Neuronal stem cell (in vitro differentiated cells): ENCODE measurements at places on chromosomes 3 and 15.

GRCh38 chr3:105862217-105862616 is 6.6 kb downstream of the CBLB start:
- DNase-seq: no peak

GRCh38 chr15:52295421-52296001 is at the start of gene MYO5C:
Gene MYO5C (minus strand): TSS chr15:52295804. CDS start chr15:52295636, 168 bp downstream.
- DNase-seq: peak; percentile 52

- no peak for DNase-seq
Measured at GRCh38 chr15:42010434-42010833, 10.4 kb downstream of the PLA2G4E start.

GRCh38 chr3:82509106-82509842 is 747.8 kb upstream of the GBE1 start:
- no peak for DNase-seq

DNA sequence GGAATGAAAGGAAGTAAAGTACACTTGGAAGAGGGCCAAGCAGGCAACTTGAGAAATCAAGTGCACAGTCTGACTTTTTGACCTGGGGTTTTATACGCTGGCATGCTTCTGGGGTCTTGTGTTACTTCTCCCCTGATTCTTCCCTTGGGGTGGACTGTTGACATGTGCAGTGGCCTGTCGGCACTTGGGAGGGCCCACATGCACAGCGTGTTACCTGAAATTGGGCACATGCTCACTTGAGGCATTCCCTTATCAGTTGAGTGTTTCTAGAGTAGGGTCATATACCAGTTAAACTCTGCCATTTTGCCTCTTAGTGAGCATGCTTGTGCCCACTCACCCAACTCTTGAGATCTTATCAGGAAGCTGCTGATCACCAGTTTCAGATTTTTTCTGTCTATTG is 329.1 kb upstream of the SOX2 start:
- no peak for DNase-seq

DNA sequence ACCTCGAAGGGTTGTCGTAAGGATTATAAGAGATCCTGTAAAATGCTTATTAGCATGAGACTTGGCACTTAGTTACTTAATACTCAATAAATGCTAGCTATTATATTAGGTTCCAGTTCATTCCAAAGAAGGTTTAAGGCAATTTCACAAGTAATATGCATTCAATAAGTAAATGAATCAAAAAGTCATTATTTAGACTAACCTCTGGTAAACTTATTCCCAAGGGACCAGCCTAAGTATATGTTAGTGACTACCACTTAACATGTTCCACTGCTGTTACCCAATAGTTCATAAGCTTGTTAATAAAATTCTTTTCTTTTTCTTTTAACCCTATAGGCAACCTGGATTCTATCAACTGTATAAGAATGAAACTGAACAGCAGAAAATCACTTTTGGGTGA is 5.1 kb downstream of the PDCD10 start:
- DNase-seq: no peak

DNA sequence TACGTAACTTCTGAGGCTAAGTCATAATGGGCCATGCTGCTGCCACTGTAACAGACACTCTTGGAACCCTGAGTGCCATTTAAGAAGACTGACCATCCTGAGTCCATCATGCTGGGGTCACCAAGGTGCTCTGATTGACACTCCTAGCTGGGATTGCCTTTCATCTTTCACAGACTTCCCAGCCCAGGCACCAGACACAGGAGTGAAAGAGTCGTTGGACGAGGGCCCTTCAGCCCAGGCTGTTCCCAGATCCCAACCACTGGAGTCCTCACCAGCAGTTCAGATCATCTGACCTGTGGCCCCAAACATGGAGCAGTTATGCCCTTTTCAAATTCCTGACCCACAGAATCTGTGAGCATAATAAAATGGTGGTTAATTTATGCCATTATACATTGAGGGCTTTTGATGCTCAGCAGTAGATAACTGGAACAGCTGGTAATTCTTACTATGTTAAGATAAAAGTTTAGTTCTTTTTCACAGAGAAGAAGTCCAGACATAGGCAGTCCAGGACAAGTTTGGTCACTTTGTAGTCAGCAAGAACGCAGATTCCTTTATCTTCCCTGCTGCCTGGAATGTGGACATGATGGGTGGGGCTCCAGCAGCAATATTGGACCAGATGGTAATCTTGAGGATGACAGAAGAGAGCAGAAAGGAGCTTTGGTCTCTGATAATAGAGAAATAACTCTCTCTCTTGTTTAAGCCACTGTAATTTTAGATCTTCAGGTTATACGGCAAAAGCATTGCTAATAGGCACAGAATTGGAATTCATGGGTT is 7.3 kb upstream of the EHD4 start:
- DNase-seq: no peak

- no peak for DNase-seq
Measured at GRCh38 chr15:37860896-37861295, 73.5 kb upstream of the TMCO5A start.

GRCh38 chr3:141052201-141053069 is 1.3 kb downstream of the SPSB4 start:
- DNase-seq: no peak

DNA sequence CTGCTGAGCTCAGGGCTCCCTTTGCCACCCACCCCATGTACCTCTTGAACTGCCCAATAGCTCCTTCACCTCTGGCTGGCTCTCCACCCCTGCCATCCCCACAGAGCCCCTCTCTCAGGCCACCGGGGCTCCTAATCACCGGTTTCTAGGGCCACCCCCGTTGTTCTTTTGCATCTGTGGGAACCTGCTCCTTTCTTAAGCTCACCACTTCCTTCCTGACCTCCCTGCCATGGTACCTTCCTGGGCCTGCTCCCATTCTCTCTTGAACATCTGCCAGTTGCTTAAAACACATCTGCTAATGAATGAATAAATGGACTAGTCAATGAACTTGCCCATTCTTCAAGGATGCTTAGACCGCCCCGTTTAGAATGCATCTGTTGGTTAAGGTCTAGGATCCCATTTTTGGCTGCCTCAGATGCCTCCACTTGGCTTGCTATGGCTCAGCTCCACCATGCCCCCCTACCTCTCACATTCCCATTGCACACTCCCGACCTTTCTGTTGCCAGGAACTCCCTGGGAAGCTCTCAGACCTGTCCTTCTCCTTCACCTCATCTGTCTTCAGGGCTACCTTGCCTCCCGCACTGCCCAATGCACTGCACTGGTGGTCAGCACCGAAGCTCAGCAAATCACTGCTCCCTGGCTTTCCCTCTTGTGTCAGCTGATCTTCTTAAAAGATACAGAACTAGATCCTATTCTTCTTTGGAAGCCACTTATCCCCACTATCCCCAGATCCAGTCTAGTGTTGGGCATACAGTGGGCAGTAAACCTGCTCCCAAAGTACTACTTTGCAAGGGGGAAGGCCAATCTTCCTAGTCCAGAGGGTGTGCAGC is 9.1 kb downstream of the AMOTL2 start:
- no peak for DNase-seq

GRCh38 chr3:121942116-121942786 is 48.0 kb downstream of the SLC15A2 start:
- no peak for DNase-seq

DNA sequence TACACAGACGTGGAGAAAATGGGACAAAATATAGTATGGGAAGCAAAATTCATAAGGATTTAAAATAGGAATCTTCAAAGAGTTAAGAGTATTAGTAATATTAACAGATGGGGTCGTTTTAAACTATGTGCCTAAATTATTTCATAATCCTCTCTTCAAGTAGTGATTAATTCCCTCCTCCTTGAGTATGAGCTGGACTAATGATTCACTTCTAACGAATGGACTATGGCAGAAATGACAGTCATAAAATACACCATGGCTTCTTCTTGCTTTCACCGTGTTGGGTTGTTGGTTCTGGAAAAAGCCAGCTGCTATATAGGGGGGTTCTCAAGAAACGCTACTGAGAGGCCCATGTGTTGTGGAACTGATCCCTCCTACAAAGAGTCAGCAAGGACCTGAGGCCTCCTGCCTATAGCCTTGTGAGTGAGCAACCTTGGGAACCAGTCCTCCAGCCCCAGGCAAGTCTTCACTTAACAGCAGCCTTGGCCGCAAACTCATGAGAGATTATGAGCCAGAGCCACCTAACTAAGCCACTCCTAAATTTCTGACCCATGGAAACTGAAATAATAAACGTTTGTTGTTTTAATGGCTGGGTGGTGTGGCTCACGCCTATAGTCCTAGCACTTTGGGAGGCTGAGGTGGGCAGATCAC is 64.8 kb upstream of the ABHD2 start:
- no peak for DNase-seq

DNA sequence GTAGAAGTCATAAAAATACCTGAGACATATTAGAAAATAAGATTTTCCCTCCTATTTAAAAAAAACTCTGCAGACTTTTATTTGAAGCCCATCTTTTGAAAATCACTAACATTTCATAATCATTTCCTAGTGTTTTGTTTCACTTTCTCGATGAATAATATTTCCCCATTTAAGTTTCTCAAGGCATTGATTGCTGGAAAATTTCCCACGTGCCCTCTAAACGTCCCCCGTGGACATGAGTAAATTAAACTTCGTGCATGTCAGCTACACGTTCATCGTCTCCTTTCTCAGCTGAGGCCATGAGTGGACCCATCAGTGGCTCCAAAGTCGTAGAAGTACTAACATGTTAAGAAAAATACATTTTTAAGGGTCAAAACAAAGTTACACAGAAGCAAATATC is 2.0 kb upstream of the TM2D3 start:
- no peak for DNase-seq

DNA sequence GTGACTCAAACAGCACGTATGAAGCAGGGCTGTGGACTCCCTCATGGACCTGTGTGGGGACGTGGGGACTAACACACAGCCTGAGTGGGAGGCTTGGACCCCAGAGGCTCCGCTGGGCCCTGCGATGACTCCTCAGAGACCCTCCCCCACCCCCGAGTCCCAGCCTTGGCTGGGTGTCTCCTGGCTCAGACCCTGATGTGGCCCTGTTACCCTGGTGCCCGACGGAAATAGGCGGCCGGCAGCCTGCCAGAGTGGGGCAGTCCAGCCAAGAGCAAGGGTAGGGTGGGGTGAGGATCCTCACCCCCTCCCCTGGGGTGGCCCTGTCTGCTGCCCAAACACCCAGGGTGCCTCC is 15.3 kb downstream of the TNK2 start:
- DNase-seq: no peak

DNA sequence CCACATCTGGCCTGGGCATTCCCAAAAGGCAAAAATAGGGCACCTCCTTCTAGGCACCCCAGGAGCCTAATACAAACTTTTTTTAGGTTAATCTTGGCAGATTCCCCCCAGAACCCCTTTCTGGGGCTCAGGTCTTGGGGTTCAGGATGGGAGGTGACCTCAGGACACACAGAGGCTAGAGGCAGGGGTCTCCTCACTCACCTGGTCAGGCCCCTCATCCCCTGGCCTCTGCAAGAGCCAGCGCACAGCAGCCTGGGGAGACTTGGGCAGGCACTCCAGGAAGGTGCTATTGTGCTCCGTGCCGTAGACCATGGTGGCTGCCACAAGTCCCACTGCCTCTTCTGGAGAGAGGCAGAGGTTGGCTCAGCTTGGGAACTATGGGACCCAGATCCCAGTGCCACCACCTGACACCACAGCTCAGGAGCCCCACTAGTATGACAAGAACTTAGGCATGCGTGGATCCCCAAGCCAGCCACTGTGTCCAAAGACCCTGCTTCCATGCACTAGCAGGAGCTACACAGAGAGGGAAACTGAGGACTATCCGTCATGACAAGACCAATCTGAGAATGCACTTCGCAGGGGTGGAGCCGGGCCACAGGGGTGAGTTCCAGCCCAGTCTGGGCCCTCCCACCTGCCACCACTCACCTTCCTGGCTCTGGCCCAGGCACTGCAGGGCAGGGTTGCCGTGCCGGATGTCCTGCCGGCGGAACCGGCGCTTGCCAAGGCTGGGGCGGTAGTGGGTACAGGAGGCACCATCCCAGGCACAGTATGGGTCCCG is 7.4 kb downstream of the SEMA3G start:
- no peak for DNase-seq

- DNase-seq: no peak
Measured at GRCh38 chr15:93139436-93139835, 50.4 kb upstream of the RGMA start.

DNA sequence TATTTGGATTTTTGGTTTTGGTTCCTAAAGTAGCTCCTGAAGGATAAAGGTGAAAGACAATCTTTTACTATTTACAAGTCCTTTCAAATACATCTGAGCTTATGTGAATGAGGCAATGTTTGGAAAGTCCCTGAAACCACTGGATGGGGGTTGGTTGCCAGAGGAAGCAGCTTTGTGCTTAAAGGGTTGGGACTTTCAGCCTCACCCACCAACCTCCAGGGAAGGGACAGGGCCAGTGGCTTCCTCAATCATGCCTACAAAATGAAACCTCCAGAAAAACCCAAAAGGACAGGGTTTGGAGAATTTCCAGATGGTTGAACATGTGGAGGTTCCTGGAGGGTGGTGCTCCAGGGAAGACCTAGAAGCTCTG is 20.9 kb upstream of the ABHD17C start:
- no peak for DNase-seq

DNA sequence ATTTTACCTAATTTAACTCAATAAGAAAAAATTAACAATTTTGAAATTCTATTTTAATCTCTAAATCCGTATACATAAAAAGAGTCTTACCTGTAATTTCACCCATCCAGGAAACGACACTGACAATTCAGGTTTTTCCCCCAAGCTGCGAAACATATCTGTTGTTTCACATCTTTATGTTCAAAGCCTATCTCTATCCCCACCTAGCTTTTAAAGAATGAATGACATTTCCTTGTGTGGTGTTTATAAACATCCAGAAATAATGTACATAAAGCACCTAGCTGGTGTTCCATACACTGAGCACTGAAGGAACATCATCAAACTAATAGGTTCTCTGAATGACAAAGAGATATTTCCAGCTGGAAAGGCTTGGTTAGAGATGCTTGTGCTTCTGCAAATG is 867.8 kb downstream of the SQOR start:
- no peak for DNase-seq

GRCh38 chr3:65335587-65335986 is 647.8 kb upstream of the ADAMTS9 start:
- DNase-seq: no peak

DNA sequence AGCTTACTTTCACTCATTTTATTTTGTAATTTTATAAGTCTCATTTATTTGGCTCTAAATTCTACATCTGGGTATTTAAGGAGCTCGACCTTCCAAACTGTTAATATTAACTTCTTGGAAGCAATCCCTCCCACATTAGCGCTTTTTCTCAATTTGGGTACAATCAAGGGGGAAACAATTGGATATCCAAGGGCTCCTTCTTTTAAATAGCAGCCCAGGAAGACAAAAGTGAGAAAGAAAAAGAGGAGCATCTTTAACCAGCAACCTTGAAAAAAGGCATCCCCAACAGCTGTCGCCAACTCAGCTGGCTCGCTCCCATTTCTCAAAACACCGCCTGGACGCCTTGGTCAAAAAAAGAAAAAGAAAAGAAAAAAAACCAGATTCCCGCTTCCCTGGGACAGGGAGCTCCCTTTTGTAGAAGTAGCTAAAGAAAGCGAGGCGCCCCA is 873 bp downstream of the C3orf70 start:
- DNase-seq: no peak

DNA sequence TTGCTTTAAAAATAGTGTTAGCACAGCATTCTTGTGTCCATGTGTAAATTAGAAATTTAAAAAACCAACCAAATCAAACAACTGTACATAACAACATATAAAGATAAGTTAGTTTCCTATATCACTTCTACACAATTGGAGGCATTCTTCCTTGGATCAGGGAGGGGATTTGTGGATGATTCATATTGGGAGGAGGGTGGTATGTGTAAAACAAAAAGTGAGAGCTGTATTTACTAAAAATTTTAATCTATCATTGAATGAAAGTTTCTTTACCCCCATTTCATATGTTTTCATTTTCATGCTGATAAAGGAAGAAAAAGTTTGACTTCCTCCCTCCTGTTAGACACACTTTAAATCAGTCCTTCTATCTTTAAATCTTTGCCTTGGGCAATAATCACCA is 325.0 kb downstream of the SATB1 start:
- DNase-seq: no peak
